ENCODE measurements at places on chromosomes 16 and 17.

DNA sequence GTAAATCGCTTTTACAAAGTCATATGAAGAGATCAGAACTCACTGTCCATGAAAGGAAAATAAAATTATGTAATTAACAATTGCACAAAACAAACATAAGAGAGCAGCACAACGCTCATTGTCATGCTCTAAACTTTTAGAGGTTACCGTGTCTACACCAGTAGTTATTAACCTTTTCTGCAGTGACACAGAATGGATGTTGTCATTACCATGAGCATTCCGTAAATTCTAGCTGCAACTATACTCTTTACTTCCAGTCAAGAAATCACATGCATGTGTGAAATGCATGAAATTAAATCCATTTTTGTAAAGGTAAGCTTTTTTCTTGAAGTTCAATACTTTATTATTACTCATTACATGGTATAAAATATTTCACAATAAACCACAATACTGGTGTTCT, 38.2 kb downstream of the USP32 start:
- DNase-seq, result no peak

- no peak for DNase-seq
Observed at GRCh38 chr17:33929181-33929724, 325.8 kb upstream of the CCL2 start.

DNA sequence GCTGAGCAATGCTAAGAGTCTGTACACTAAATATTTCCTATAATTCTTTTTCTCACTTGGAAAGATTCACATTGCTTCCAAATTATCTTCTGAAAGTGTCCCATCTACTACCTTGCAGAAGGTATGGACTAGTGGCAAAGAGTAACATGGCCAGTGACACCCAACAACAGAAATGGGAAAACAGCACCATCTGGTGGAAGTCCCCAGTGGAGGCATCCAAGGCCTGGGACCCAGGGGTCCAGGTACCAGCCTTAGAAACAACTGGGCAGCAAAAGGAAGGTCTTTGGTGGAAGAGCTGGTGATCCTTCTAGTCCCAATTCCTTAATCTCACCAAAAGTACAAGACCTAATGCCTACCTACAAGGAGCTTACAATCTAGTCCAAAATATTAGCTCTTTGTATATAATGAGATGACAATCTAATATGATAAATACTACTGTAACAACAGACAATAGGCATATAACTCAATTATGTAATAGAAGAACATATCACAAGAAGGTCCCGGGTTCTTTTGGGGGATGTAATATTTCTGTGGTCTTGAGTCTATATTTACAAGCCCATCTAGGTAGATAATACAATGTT, 55.3 kb downstream of the SKAP1 start:
- DNase-seq, result no peak

- DNase-seq, result no peak
Observed at GRCh38 chr17:82134101-82134500, 36.1 kb upstream of the FASN start.

DNA sequence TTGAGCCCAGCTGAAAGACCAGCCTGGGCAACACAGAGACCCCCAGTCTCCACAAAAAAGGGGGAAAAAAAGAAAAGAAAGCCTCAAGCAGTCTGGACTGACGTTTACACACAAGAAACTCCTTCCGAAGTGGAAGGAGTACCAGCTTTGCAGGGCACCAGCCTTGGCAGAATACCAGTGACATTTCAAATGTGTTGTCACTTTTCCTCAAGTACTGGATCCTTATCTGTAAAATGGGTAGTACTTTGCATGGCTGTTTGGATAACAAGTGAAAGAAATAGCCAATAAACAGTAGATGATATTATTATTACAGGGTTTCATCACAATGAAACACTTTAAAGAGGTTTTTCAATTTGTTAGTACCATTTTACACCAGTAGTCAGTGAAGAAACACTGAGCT, 14.2 kb downstream of the YWHAE start:
- no peak for DNase-seq

- DNase-seq, result no peak
Observed at GRCh38 chr17:82101301-82101715, 3.3 kb upstream of the FASN start.

GRCh38 chr16:67893743-67894399, 817 bp downstream of the PSKH1 start:
- no peak for DNase-seq

- no peak for DNase-seq
Observed at GRCh38 chr17:2904135-2904534, 107.9 kb downstream of the RAP1GAP2 start.

- no peak for DNase-seq
Observed at GRCh38 chr17:61755078-61755477, 108.2 kb downstream of the BRIP1 start.

GRCh38 chr17:61188081-61188480, 211.6 kb upstream of the TBX2 start:
- DNase-seq, result no peak

- DNase-seq, result no peak
Observed at GRCh38 chr16:8649829-8650554, 24.4 kb upstream of the ABAT start.

GRCh38 chr16:51763072-51763661, 612.1 kb upstream of the SALL1 start:
- DNase-seq, result peak; percentile 20

- peak; percentile 54 for DNase-seq
Observed at GRCh38 chr16:75860326-75861053, 134.2 kb upstream of the CPHXL start.

DNA sequence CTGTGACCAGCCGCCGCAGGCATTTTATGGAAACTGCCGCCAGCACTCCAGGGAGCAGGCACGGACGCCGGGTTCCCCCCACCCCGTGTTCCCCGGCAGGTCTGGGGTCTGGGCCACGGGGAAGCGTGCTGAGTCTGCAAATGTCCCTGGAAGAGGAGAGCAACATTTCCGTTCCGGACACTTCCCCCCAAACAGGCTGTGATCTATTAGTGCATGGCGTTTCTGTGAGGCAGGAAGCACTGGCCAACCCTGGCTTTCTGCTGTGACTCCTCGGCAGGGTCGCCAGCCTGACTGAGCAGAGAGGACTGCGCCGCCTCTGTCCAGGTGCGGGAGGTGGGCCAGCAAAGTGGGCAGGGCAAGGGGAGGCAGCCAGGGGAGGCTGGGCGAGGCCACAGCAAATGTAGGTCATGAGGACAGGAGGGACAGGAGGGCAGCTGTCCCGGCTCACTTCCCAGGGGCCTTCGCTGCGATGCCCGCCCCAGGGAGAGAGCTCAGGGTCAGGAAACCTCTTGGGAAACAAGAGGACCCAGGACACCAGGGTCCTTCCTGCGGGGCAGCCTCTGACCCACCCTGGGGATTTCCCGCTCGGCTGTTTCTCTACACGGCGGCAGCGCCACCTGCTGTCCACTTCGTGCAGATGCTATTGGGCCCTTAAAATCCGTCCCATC, 9.5 kb downstream of the FOXF1 start:
- peak; percentile 71 for DNase-seq

GRCh38 chr17:57001541-57001940, 23.6 kb downstream of the SCPEP1 start:
- DNase-seq, result no peak

- DNase-seq, result no peak
Observed at GRCh38 chr17:4247971-4248388, 15.8 kb downstream of the ANKFY1 start.

- DNase-seq, result no peak
Observed at GRCh38 chr16:71623597-71623996, 2.4 kb upstream of the MARVELD3 start.

DNA sequence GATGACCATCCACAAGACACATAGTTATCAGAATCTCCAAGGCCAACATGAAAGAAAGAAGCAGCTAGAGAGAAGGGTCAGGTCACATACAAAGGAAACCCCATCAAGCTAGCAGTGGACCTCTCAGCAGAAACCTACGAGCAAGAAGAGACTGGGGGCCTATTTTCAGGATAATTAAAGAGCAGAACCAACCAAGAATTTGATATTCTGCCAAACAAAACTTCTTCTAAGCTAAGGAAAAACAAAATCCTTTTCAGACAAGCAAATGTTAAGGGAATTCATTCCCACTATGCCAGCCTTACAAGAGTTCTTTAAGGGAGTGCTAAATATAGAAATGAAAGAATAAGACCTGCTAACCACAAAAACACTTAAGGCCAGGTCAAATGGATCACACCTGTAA, 47.8 kb downstream of the ITFG1 start:
- DNase-seq, result no peak

DNA sequence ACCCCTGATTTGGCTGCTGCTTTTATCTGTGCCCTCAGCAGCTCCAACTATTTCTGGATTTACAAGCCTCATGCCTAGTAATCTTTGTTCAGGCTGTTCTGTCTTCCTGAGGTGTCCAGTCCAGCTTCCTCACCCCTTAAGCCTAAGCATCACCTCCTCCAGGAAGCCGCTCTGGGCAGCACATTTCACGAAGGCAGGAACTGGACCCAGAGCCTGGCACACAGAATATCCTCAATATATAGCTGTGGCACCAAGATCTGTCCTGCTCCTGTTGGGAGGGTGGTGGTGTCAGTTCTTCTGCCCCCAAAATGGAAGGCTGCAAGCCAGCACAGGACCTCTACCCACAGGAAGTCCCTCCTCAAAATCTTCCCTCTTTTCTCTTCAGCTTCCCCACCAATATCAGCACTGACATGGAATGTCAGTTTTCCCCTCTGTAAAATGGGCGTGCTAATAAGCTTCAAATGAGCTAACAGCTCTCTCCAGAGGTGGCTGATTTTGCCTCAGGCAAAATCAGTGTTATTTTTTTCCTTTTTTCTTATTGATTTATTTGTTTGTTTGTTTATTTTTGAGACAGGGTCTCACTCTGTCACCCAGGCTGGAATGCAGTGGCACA, 6.9 kb upstream of the NEUROD2 start:
- DNase-seq, result no peak

DNA sequence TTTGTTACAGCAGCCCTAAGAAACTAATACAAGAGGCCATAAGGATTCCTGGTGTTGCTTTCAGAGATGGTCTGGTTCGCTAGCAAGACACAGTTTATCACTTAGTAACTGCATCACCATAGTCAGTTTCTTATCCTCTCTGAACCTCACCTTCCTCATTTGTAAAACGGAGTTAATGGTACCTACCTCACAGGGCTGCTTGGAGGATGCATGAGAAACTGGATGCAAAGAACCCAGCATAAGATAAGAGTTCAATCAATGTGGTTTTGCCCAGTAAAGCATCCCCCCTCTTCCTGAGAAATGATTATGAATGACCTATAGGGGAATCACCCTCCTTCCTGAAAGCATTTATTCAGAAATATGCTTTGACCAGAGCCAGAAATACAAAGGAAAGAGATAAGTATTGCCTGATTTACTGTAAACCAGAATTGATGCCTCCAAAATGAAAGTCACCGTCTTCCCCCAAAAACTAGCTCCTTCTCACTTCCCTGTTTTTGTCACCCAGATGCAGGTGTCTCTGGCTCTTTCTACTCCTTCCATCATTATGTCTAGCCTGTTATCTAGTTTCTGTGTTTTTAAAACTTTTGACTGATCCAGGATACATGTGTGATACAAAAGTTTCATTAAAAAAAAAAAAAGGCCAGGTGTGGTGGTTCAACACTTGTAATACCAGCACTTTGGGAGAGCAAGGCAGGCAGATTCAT, 2.8 kb upstream of the TEFM start:
- no peak for DNase-seq

DNA sequence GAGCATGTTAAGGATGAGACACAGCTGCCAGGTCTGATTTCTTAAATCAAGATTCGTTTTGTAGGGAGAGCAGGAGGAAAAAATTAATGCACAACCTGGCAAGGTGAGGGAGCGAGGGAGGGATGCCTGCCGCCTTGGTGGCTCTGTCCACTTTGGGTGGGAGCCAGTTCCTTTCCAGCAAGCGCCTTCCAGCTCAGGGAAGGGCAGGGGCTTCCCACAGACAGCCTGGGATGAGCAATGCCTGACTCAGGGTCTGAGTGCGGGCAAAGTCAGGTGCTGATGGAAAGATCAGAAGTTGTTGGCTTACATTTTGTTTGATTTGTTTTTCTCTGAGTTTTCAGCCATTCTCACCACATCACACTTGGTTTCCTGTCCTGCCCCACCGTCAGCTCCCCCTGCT, 220.7 kb downstream of the ENGASE start:
- no peak for DNase-seq

DNA sequence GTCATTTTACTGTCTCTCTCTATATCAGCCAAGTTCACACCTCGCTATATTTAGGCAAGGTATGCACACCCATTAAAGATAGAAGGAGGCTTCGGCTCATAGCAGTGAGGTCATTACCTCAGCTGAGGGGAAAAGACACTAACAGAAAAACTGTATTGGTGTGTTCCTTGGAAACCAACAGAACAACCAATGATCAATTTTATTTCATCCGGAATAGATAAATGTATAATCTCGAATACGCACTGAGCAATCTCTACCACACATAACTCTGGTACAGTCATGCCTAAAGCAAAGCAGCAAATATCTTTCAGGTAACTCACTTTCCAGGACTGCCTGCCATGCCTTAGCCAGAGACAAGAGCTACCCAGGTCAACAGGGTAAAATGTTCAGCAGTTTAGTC, 109.9 kb upstream of the CORO6 start:
- DNase-seq, result no peak

DNA sequence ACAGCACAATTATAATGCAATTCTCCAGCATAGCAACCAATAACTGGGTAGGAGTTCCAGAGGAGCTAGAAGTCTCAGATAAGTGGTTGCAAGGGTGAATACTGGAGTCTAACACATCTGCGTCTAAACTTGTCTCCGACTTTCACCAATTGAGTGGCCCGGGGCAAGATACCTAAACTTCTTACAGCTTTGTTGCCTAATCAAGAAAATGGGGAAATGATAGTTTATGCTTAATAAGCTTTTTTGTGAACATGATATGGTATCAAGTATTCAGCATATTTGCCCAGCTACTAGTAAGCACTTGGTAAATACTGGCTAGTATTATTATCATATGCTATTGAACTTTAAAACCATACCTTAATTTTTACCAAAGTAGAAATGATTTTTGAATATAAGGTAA, 183.5 kb downstream of the KCNJ2 start:
- DNase-seq, result no peak

GRCh38 chr17:2244545-2245525, 58.8 kb downstream of the SMG6 start:
- DNase-seq, result peak; percentile 72

GRCh38 chr17:44375196-44376017, 11.8 kb upstream of the FAM171A2 start:
- no peak for DNase-seq

GRCh38 chr16:55489119-55489955, 10.3 kb downstream of the MMP2 start:
- DNase-seq, result no peak

- DNase-seq, result no peak
Observed at GRCh38 chr17:67700037-67700724, 17.6 kb upstream of the NOL11 start.

- no peak for DNase-seq
Observed at GRCh38 chr17:59754552-59754951, 47.1 kb downstream of the VMP1 start.
